Stimulated activated CD4-positive, alpha-beta T cell treated with anti-CD3 and anti-CD28 coated beads, Interleukin-2, amount 100 ng/mL, for 24 hours (primary cell): ENCODE measurements at places on chromosomes 1 and 21.

DNA sequence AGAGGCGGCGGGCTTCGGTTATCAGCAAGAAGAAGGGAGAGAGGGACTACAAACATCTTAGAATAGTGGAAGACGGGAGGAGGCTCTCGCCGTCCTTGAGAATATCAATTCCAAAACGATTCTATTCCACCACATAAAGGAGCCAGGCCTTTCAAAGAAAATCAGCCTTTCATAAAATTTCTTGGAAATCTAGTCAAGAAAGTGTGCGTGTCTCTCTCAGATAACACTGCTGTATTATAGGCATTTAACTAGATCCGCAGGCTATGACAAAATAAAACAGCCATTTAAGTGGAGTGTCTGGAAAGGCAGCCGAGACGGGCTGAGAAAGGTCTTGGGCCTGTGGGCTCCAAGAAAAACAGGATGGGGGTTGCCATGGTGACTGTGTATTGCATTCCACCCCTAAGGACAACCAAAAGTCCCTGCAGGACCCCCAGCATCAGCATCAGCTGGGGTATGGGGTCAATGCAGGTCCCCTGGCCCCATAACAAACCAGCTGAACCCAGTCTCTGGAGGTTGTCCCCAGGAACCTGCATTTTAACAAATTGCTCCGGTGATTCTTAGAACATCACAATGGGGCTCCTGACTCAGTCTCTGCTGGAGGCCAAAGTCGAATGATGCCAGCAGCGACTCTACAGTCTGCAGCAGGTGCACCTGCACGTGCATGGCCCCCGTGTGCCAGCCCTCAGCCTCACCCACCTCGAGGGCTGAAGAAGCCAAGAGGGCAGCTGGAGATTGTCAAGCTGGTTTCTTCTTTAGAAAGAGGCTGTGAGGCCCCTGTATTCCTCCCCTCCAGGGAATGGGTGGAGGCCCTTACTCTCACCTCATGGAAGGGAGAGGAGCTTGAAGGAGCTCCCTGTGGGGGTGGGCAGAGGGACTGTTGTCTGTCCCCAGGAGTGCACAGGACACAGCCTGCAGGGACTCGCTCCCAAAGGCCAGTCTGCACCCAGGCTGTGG, 287.4 kb downstream of the NPHP4 start:
- DNase-seq = no peak

GRCh38 chr1:40477678-40478053, 576 bp downstream of the ZFP69 start:
- DNase-seq = peak; percentile 22

- DNase-seq = no peak
Measured at GRCh38 chr1:7455796-7456721, 315.0 kb upstream of the VAMP3 start.

- no peak for DNase-seq
Measured at GRCh38 chr1:109754738-109755137, 9.0 kb downstream of the EPS8L3 start.

DNA sequence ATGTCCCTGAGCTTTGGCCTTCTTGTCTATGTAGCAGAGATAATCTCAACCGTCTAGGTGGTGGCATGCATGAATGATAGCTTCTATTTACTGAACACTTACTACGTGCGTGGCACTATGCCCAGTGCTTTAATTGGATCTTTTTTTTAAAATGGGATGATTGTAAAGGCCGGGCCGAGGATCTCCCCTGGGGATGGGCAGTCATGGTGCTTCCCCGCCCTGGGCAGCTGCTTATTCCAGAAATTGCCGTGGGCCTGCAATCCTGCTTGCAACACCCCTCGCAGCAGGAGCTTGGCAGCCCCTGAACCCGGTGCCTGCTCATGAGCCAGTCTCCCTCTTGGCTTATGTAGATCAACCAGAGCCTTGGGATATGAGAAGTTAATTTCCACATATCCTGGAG, 360.7 kb downstream of the CAMTA1 start:
- no peak for DNase-seq

DNA sequence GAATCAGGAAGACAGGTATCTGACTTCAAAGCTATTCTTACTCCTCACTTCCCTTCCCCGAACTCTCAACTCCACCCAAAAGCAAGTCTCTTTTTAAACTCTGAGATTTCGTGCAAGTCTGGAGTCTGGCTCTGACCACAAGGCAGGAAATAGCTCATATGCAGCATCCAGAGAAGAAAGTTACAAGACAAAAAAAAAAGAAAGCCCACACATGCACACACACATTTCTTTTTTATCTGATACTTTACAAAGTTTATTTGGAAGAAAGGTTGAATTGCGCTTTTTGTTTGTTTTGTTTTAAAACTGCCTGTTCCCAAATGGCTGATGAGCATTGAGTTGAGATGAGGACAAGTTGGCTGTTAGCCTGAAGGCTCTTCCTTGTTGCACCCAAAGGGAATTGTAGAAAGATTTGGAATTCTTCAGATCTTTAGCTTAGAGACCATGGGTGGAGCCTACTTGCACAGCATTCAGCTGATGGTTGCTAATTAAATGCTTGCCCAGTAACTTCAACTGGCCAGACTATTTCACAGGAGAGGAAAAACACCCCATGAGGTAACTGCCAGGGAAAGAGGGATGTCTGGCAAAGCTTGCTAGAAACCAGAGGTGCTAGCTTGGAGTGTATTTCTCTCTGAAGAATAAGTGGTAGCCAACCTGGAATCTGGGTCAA, 490.3 kb downstream of the TTLL7 start:
- peak; percentile 8 for DNase-seq

DNA sequence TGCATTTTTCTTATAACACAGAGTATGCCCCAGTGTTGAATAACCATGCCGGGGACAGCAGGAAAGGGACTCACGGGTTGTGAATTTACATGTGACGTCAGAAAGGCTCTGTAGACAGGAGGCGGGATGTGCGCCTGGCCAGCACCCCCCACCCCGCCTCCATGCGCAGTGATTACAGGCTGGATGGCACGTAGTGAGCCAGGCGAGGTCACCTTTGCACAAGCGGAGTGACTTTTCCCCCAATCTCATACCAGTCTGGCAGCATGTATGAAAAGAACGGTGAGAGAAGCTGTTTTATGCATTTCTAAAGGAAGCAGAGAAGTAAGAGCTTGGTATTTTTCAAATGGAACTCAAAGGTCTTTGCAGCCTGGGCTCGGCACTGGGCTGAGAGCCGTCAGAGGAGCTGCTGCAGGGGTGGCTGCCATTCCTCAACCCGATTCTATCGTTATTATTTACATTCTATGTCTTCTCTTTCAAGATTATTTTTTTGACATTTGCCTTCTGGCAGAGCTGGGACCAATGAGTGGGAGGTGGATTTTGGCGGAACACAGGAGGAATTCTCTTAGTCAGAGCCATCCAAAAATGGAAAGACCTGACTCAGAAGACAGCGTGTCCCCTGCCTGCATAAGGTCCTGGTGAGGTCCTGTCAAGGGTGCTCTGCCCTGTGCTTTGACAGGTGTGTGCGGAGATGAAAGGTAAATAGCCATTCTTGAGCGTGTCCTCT, 115.6 kb upstream of the SLC45A1 start:
- no peak for DNase-seq

DNA sequence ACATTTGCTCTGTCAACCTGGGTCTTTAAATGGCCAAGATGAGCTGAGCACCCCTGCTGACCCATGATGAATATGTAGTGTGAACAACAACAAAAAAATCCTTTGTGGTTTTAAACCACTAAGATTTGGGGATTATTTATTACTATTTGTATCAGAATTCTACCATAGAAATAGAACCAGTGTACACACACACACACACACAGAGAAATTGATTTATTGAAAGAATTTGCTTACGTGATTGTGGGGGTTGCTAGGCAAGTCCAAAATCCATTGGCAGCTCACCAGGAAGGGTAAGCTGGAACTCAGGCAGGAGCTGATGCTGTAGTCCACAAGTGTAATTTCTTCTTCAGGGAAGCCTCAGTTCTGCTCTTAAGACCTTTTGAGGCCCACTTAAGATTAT, 82.5 kb upstream of the MAP1LC3C start:
- DNase-seq = no peak

- no peak for DNase-seq
Measured at GRCh38 chr1:91036894-91037829, 15.3 kb upstream of the ZNF644 start.

DNA sequence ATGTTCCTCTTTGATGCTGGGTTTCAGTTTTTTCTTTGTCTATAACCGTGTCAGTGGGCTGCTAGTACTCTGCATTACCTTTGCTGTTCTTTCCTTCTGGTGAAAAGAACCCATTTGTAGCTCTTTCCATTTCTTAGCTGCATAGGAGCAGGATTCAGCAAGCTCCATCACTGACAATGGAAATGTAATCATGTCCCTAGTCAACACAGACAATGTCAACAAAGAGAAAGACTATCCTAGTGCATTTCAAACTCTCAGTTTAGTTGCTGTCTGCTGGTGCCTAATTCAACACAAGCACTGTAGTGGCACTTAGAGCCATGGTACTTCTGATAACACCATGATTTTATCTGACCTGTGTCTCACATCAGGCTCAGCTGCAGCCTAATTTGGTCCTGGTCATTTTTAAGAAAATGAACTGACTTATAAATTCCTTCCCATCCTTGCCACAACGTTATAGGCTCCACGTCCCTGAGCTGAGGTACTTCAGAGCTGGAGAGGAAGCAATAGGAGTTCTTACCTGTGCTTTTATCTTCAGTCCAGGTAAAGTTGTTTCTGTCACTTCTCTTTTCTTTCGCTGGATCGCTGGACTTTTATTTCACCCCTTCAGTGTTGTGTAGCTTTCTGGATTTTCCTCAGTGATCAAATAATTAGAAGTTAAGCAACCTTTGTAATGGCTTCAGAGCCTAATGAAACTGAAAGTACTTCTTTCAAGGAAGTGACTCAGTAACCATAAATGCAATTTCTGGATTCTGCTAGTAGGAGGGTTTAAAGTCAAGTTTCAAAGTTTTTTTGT, at the start of gene GBP3:
Gene GBP3 (minus strand): TSS at position 700 of the 793 bp plus-strand sequence. CDS start 2,145 bp downstream, outside the sequence.
- no peak for DNase-seq

DNA sequence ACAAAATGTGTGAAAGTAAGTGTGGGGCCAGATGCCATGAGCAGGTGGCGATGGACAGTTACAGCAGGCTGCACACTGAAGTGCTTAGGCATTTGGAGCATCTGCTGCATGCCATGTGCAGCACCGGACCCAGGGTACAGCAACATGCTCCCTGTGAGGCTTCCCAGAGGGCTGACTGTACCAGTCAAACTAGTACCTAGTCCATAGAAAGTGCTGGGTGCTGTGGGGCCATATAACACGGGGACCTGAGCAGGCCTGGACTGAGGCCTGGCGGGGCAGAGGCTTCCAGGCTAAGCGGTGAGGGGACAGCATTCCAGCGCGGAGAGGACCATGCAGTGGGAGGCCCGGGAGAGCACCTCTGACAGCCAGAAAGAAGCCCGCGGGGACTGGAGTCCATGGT, 29.9 kb upstream of the PKP1 start:
- DNase-seq = no peak

DNA sequence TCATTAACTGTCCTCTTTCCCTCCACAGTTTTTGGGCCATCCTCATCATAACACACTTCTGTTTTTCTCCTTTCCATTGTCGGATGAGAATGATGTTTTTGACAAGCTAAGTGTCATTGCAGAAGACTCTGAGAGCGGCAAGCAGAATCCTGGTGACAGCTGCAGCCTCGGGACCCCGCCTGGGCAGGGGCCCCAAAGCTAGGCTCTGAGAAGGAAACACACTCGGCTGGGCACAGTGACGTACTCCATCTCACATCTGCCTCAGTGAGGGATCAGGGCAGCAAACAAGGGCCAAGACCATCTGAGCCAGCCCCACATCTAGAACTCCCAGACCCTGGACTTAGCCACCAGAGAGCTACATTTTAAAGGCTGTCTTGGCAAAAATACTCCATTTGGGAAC, 28.6 kb upstream of the IFNAR1 start:
- no peak for DNase-seq

- no peak for DNase-seq
Measured at GRCh38 chr1:228837817-228838716, 102.8 kb downstream of the RHOU start.

DNA sequence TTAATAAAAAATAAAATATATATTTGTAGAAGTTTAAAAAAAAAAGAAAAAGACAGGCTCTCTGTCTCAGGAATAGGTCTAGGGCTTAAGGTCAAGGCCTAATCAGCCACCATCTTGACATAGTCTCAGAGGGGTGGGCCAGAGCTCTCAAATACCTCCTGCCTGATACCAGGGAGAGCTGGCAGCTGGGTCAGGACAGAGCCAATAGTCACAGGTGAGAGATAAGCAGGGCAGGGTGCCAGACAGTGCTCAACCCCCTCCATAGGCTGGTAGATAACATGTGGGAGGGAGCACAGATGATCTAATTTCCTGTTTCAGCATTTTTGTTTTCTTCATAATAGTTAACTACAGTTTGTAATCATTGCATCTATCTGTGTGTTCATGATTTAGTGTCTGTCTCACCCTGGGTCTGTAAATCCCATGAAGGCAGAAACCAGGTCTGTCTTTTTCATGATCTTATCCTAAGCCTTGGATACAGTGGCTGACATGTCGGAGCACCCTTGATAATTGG, 152.0 kb upstream of the GRIK3 start:
- DNase-seq = no peak

DNA sequence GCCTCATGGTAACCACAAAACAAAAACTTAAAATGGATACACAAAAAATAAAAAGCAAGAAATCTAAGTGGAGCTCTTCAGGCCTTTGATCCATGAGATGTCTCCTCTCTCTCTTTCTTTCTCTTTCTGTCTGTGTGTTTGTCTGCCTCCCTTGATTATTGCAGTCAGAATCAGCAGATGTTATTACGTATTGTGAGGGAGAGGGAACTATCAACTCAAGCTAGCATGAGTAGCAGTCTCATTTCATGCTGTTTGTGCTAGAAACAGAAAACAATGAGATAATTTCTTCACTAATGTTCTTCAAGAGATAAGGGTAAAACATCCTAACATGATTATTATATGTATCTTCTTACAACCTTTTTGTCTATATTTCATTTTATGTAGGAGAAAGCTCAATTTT, 103.7 kb upstream of the PDC start:
- DNase-seq = no peak

GRCh38 chr1:40877698-40878097, 15.5 kb upstream of the CITED4 start:
- DNase-seq = peak; percentile 37

- DNase-seq = no peak
Measured at GRCh38 chr1:24156542-24157260, 13.8 kb upstream of the IL22RA1 start.

GRCh38 chr1:211900441-211900840, 69.9 kb upstream of the LPGAT1 start:
- no peak for DNase-seq

DNA sequence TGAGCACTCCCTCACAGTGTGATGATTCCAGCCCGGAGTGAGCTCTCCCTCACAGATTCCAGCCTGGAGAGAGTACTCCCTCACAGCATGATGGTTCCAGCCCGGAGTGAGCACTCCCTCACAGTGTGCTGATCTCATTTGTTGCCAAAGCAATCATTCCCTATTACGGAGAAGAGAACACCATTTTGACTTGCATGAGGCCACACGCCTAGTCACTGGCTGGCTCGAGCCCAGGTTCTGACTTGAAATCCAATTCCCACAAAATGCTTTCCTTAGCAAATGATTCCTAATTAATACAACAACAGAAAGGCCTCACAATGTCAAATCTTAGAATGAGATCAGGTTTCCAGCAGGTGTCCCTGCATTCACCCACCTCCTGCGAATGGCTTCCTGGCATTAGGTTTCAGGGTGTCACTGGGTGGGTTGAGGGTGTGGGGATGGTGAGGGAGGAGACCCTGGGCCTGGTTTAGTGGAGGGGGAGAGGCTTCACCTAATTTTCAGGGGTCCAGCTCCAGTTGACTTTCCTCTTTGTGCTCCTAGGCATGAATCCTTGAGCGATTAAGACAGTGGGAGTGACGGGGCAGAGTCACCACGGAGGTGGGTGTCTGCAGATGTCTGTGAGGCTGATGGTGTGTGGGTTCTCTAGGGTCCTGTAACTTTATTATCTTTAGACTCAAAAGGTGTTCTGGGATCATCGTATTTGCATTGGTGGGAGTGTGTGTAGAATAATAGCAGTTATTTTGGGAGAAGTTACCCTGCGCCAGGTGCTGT, 158.5 kb downstream of the KCNJ6 start:
- no peak for DNase-seq
